Stimulated activated CD4-positive, alpha-beta T cell treated with anti-CD3 and anti-CD28 coated beads, Interleukin-1b, Interleukin-23, amount 100 ng/mL, for 4 hours (primary cell): ENCODE measurements at places on chromosomes 2 and 18.

DNA sequence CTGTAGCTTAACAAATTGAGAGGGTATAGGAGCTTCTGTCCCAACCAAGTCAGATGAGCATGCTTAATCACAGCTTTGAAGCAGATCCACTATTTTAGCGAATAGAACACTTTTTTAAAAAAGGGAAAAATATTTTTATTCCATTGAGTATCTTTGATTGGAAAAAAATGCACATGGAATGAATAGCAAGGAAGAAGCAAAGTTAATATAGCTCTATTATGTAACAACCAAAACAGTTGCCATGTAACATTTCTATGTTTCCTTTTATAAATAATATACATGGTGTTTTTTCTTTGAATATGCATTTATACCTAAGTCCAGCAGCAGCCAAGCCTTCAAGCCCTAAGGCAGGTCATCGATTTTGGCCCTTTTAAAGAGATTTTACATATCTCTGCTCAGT, 21.4 kb upstream of the SPTBN1 start:
- DNase-seq = no peak

GRCh38 chr2:24508878-24509277, 17.8 kb downstream of the NCOA1 start:
- no peak for DNase-seq

DNA sequence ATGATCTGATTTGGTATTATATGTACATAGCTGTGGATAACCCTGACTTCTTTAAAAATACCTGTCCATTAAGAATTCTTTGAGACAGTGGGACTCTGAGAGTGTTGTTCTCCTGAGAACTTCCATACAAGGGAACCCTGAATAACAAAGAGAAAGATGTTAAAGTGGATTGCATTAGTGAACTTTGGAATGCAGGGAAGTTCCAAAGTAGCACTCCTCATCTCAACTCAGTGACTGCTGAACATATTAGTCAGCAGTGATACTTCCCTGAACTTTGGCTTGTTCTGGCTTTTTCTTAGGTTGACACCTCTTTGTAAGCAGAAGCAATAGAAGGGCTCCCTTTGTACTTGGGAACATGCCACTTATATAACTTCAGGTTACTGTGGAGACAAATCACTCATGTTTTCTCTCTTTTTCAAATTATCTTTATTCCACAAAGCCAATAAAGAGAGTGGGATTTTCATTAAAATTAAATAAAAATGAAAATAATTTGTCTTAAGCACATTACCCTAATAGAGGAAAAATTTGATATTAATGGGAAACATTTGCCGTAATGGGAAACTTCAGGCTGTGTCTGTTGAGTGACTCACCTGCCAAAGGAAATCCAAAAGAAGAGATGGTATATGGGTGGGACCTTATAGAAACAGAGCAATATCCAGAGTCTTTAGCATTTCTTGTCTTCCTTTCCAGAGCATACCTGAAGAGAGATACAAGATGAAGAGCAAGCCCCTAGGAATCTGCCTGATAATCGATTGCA, 33.3 kb downstream of the CFLAR start:
- no peak for DNase-seq

- no peak for DNase-seq
Observed at GRCh38 chr18:77653792-77654191, 404.1 kb downstream of the GALR1 start.

DNA sequence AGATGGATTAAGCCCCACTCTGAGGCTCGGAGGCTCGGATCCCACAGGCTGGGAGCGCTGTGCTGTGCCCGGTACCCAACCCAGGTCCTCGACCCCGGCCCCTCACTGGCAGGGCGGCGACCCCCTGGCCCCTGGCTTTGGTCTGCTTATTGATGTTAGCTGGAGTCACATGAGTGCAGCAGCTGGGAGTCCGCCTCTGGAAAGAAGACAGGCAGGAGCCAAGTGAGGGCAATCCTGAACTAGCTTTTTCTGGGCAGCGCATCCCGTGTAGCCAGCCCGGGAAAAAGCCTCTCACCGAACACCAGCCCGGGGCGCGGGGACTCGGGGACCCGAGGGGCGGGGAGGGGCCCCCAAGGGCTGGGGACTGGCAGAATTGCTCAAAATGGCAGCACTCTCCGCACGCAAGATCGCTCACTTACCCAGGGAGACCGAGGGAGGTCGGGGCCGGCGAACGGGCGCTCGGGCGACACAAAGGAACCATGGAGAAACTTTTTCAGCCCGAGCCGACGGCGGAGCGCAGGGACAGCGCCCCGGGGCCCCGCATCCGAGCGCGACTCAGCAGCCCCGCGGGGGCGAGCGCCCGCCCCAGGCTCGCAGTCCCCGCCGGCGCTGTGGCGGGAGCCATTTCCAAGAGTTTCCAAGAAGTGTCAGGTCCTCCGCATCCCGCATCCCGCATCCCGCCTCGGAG, 567 bp downstream of the TMEM200C start:
- no peak for DNase-seq

DNA sequence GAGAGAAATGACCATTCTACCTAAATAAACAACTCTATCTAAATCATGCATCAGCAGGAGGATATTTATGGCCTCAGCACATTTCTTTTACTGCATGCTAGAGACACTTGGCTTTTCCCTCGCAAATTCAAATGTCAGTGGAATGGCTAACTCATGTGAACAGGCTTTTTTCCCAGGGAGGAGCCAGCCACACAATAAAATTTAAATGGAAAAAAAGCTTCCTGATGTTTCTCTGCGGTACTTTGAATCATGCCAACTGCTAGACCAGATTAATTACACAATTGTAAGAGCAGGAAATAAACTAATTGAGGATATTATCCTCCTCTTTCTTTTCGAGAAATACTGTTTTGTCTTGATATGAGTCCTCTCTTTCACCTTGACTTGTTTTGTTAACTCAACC, 676.3 kb downstream of the IRS1 start:
- DNase-seq = no peak

GRCh38 chr2:158089322-158089721, 12.4 kb upstream of the UPP2 start:
- DNase-seq = no peak

GRCh38 chr2:240585101-240585500, 1.4 kb upstream of the CAPN10 start:
- DNase-seq = no peak

DNA sequence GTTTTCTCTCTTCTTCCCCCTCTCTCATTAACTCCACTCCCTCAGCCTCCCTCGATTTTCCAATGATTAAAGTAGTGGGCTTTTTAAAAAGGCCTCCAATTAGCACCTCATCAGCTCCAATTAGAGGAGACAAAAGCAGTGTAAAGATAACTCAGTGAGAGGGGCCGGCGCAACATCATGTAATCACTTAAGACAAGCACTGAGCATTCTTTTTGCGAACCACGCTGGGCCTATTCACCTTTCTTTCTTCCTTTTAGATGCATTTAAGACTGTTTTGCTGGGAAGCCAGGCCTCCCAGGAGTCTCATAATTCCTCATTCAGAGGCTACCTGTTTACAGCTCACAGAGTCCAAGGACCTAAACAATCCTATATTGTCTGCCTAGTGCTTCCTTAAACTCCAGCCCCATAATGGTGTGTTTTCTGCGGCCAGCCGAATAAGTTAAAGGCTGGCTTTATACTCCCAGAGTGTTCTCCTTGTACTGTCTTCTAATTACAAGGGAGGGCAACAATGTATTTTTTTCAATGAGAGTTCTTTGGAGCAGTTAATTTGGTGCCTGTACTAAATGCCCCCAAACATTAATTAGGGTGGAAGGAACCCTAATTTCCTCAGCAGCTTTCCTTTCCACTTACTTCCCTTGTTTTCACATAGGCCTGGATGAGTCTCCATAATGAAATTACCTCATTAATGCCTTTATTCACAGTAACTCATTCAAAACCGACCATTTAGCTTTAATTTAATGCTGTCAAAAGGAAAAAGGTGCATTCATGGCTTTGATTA, 28.0 kb upstream of the LMAN1 start:
- DNase-seq = no peak

DNA sequence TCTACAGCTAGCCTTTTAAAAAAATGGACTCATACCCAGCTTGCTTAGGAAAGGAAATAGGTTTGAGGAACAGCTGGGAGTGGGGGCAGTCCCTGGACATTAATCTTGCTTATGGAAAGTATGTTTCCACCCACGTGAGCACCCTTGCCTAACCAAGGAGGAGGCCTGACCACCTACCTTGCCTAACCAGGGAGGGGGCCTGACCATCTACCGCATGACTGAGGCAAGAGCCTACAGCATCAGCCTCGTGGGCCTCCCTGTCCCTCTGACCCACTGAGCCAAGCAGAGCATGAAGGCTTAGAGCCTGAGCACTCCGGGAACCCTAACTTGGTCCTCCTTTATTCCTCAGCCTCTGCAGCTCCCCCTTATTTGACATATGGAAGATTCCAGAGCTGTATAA, 20.2 kb downstream of the PRKAG3 start:
- no peak for DNase-seq

DNA sequence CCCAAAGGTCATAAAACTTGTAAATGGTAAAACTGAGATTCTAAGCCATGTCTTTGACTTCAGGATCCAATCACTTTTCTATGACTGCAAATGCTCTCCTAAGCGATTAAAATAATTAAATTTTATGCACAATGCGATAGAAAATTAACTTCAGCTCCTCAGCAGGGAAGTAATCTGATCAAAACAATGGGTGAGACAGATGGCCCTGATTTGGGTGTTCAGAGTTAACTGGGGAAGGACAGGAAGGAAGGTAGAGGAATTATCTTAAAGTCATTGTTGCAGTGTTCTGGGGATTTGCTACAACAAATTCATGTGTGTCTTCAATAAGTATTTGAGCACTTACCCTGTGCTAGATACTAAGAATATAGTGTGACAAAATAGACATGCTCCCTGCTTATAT, 446.0 kb upstream of the MEX3C start:
- DNase-seq = no peak

- DNase-seq = no peak
Observed at GRCh38 chr2:113877711-113878598, 11.9 kb upstream of the ACTR3 start.

DNA sequence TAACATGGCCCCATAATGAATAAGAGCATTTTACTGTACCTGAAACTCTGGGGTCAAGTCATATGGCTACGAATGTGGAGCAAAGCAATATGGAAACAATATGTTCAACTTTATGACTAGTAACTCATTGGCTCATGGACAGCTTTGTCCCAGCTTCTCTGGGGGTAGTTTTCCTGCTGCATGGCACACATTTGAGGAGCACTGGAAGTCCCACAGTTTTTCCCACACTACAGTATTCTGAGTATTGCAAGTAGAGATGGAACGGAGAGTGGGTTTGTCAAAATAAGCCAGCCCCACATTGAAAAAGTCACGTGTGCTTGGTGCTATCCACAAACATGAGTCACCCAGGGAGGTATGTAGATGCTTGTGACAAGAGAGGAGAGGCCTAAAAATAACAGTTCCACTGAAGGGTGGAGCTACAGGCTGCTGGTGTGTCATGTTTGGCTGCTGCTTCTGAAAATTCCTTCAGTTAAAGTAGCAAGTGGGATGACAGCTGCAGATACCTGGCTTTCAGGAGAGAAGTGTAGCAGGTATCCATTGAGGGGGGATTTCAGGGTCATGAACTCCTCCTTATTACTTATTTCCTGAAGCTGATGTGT, 48.2 kb upstream of the CTAGE1 start:
- DNase-seq = no peak

DNA sequence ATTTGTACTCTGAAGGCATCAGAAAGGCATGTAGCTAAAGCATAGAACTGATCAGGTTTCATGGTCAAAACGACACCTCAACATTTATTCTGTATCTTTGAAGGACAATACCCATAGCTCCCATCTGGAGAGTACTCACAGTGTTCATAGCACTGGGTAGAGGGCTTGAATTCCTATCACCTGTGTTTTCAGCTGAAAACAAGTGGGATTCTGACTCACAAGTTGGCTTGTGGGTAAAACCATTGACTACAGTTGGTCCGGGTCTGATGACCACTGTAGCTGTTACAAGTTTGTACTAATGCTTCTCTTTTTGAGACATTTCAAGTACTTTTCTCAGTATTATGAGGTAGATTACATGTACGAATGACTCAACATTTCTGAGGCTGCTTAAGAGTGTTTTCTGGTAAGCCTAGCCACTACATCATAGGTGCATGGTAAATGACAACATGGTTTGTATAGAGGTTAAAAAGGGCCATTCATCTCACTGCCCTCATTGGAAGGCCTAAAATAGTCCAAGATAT, 68.6 kb upstream of the PELI1 start:
- DNase-seq = no peak

DNA sequence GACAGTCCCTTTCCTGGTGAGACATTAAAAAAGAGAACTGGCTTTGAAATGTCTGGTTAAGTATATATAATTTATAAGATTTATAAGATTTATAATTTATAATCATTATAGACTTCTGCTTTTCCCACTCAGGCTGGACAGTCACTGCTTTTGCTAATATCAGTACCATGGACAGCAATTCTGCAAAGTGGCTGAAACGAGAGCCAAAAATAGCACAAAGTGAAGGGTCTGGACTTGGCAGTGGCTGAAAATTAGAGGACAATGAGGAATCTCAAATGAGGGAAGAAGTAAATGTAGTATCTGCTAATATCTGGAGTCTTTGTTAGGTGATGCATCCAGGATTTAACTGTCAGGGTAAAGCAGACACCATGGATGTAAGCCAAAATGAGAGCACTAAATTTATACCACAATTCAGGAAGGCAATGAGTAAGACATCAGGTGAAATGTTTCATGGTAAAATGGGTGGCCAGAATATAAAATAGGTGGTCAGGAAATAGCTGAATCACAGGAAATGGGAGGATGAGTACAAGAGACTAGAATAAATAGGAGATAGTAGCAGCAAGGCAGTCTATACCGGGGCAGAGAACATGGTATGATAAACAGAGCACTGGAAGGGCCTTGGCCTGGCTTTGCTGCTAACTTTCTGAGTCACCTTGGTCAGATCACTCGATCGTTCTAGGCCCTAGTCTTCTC, 39.6 kb upstream of the BOD1L2 start:
- DNase-seq = no peak

GRCh38 chr2:60992985-60993392, 24.5 kb upstream of the PEX13 start:
- DNase-seq = no peak

- no peak for DNase-seq
Observed at GRCh38 chr2:199589306-199589705, 131.6 kb upstream of the SATB2 start.

- DNase-seq = no peak
Observed at GRCh38 chr18:55461848-55462247, 126.1 kb downstream of the TCF4 start.

DNA sequence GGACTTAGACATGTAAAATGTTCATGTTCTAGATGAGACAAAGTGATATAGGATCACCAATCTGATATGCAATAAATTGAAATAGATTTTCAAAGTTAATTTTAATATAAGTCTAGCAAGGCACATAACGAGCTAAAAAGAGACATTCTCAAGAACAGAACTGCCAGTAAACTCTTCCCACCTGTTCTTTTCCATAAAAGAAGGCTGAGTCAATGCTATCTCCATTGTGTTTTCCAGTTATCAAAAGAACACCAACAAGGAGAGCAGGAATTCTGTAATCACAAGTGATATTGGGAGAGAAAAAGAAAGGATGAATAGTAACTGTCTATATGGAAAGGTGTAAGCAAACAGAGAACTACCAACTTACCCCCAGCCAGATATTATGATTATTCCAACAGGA, 25.6 kb downstream of the GPR155 start:
- no peak for DNase-seq
